ENCODE measurements at places on chromosomes 2 and 18.

- DNase-seq: no peak
Observed at GRCh38 chr2:36493306-36493705, 104.7 kb downstream of the FEZ2 start.

GRCh38 chr2:55493220-55493619 lies 26.3 kb upstream of the CFAP36 start:
- DNase-seq: no peak

DNA sequence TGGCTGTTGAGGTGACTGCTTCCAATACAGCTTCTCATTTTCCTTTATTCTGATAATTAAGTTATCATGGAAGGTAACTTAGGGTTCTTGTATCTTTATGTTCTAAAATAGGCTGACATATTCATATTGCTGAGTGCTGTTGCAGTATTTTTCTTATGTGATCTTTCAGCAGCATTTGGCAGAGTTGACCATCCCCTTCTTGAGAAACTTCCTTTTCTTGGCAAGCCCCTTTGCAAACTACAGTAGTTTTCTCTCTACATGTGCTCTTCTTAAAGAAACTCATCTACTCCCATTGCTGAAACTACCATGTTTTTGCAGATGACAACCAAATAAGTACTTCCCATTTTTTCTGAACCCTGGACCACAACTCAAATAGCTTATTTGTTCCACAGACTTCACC lies 476.5 kb upstream of the TRIB2 start:
- no peak for DNase-seq

DNA sequence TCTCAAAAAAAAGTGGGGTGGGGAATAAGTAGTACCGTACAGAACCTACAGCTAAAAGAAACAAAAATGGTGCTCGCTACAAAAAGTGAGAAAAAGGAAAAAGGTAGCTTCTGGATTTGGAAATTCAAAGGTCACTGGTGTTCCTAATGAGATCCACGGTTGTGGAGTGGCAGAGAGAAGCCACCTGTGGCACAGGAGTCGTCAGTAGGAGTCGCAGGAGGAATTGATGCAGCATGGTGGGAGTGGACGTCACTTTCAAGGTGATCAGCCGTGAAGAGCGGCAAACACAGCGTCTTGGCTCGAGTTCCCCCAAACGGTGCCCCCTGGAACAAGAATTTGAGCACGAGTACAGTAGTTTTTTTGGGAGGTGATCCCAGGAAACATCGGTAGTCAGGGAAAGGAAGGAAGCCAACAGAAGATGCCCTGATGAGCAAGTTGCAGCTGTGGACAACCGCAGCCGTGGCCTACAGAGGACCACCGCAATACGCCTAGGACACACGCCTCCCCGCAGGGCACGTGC lies 1.4 kb upstream of the TTL start:
- peak; percentile 7 for DNase-seq

DNA sequence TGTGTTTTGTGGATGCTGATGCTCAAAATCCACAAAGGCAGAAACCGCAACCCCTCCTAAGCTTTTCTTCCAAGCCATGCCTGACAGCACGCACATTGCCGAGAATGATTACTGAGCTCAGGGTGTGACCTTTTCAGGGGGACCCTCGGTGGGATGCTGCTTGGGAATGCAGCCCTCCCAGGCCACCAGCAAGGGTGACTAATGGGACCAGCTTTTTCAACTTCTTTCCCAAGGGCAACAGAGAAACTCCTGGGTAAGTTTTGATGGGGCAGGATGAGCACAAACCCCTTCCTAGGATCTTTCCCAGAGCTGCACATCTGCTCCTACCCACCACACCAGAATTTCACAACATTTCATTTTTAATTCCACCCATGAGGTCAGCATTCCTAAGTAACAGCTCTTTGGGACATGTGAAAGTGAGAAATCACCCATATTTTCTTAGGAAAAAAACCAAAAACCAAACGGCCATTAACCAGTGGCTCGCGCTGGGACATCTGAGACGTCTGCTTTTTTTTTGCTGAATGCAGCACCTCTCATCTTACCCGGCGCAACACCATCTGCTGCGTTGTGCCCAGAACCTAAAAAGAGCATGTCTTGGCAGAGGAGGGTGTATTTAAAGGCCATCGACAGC lies 119.0 kb downstream of the ARL4C start:
- DNase-seq: no peak

DNA sequence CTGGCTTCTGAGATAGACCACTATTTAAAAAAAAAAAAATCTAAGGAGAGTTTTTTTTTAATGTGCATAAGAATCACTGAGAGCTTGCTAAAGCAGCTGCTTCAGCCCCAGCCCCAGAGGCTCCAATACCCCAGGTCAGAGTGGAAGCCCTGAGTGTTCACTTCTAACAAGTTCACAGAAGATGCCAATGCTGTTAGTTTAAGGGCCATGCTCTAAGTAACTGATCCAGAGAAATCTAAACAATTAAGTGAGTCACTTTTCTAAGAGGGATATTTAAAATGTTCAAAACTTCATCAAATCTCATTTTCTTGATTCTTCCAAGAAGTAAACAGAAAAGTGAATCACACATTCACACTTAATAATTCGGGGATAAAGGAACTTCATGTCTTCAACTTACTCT lies 126.4 kb upstream of the CD226 start:
- DNase-seq: no peak
